ENCODE measurements at places on chromosomes 6 and 20. TPM values are rescaled to one million over a fixed set of nuclear protein-coding genes. Genes with fewer than 3 reads are reported as not detected.

The TREML2 gene
- total RNA-seq = not detected

The ZFP57 gene
- total RNA-seq = not detected

The ANGPT4 gene
- not detected for total RNA-seq

The HM13 gene
- total RNA-seq = 55.8 TPM

The FAM162B gene
- 0.30 TPM for total RNA-seq

The SMLR1 gene
- not detected for total RNA-seq

The HCRTR2 gene
- total RNA-seq = not detected

The FHL5 gene
- total RNA-seq = not detected

The PGM3 gene
- total RNA-seq = 186 TPM

The HRH3 gene
- not detected for total RNA-seq

The EIF6 gene
- 108 TPM for total RNA-seq

The DUSP15 gene
- total RNA-seq = 0.23 TPM

The UBD gene
- total RNA-seq = not detected

The TMEM14C gene
- 114 TPM for total RNA-seq

The ZNF334 gene
- 1.3 TPM for total RNA-seq

The VWA7 gene
- 0.23 TPM for total RNA-seq

The TAGAP gene
- not detected for total RNA-seq

The PLEKHG1 gene
- 4.5 TPM for total RNA-seq

The MOG gene
- total RNA-seq = not detected

The CHRNA4 gene
- not detected for total RNA-seq

The ESR1 gene
- total RNA-seq = 0.83 TPM

The AKAP7 gene
- 12.0 TPM for total RNA-seq

The CCHCR1 gene
- total RNA-seq = 13.1 TPM

The SPEF1 gene
- total RNA-seq = 0.08 TPM

The IYD gene
- not detected for total RNA-seq

The AGER gene
- 0.15 TPM for total RNA-seq

The SLC35F1 gene
- not detected for total RNA-seq

The RCAN2 gene
- 1.2 TPM for total RNA-seq

The ISM1 gene
- not detected for total RNA-seq
